Esophagus mucosa (tissue), 1 donor: ENCODE measurements at places on chromosomes 6 and 20. TPM values are rescaled to one million over a fixed set of nuclear protein-coding genes. Genes with fewer than 3 reads are reported as not detected.

Gene PSMB9
- total RNA-seq, result 11.7 TPM

- peak; percentile 57 for ATAC-seq
Observed at GRCh38 chr6:142756215-142756630, 188.8 kb downstream of the HIVEP2 start.

Gene MUC22
- 0.88 TPM for total RNA-seq

DNA sequence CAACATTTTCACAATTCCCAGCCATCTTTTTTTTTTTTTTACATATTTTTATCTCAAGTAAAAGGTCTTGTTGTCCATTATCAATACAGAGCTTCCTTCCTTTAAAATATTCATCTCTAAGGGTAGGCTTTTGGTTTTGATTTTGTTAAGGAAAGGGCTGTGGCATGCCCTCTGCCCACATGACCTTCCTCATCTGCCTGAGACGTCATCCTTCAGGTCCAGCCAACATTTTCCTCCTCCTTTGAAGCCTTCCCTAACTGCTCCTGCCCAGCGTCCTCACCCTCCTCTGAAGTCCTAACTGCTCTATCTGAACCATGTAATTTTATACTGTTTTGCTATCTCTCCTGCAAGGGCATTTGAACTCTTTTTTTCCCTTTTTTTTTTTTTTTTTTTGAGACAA, 73.9 kb upstream of the TGM3 start:
- no peak for ATAC-seq

GRCh38 chr6:160464744-160465143, 116.6 kb downstream of the SLC22A3 start:
- ATAC-seq, result no peak

GRCh38 chr20:8805737-8806442, 263.0 kb upstream of the PLCB4 start:
- ATAC-seq, result no peak

Gene MTG2
- total RNA-seq, result 20.2 TPM

Gene DEF6
- 27.3 TPM for total RNA-seq

GRCh38 chr20:36017048-36017951, 48.9 kb downstream of the CNBD2 start:
- ATAC-seq, result no peak

GRCh38 chr20:32789896-32790750, 27.9 kb downstream of the DNMT3B start:
- peak; percentile 87 for ATAC-seq

Gene SMPDL3A
- 11.8 TPM for total RNA-seq

DNA sequence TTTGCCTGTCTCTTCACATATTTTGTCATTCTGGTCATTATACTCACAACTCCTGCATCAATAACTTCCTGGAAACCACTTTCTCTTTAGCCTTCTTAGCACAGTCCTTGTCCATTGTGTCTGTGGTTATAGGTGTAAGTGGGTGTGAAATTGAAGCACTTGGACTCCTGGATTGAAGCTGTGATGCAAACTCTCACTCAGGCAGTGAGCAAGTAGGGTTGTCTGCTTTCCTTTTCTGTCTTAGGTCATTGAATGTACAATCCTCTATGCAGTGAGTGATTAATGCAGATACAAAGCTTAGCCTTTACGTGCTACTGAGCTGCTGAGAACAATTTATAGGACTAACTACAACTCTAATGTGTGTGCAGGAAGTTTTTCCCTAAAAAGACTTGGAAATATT, 54.8 kb downstream of the ADGRB3 start:
- no peak for ATAC-seq

Gene RBPJL
- not detected for total RNA-seq

DNA sequence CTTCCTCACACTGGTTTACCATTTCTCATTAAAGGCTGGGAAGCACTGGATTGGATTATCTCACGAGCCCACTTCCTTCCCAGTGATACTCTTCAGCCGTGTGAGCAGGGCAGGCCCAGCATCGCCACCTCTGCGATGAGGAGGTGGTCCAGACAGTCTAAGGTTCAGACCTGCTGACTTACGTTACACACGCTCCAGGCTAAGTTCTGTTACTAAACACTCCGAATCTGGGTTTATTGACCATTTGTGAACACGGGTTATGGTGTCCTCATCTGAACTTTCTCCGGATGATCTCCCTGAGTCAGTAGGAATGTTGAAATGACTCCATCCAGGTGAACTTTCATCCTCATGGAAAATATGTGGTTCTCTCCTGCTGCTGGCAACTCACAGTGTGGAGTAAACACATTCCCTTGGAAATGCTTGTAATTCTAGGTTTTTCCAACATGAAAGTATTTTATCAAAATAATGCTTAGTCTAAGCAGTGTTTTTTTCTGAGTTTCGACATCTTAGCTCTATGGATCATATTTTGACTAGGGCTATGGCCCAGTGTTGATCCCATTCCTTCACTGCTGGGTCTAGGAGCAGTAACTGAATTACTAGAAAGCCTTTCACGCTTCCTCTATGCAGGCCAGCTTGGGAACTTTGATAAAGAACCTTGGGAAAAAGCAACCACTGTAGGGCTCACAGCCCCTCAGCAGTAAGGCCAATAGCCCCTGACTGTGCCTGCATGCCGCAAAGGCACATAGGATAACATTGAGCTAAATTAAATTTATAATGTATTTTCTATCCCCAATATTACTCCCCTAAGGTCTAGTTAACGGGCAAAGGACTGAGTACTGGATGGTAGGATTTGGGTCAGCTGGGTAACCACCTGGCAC, 37.7 kb upstream of the PXDC1 start:
- no peak for ATAC-seq

GRCh38 chr6:106197441-106197840, 111.3 kb downstream of the PRDM1 start:
- ATAC-seq, result no peak
